ENCODE measurements at places on chromosomes 13 and 19.

DNA sequence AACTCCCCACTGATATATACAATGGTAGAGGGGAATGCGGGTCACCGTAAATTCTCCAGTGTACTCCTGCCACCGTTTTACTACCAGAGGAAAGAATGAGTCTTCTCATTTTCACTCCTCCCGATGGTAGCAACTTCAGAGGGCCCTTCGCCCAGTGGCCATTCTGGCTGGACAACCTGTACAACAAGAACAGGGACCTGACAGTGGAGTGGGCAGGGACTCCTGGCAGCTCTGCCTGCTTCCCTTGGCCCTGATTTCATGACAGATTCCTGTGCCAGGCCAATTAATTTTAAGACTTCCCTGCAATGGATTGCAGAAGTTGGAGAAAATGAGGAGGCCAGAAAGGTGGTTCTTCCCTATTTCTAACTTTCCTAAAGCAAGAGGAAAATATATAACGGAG is 148.9 kb downstream of the GPC6 start:
- DNase-seq: no peak

GRCh38 chr19:17125062-17125727 is 49.6 kb downstream of the MYO9B start:
- DNase-seq: peak; percentile 21

GRCh38 chr13:76693086-76693485 is 193.1 kb downstream of the KCTD12 start:
- DNase-seq: no peak

GRCh38 chr13:85509512-85509911 is 289.7 kb downstream of the SLITRK6 start:
- no peak for DNase-seq

DNA sequence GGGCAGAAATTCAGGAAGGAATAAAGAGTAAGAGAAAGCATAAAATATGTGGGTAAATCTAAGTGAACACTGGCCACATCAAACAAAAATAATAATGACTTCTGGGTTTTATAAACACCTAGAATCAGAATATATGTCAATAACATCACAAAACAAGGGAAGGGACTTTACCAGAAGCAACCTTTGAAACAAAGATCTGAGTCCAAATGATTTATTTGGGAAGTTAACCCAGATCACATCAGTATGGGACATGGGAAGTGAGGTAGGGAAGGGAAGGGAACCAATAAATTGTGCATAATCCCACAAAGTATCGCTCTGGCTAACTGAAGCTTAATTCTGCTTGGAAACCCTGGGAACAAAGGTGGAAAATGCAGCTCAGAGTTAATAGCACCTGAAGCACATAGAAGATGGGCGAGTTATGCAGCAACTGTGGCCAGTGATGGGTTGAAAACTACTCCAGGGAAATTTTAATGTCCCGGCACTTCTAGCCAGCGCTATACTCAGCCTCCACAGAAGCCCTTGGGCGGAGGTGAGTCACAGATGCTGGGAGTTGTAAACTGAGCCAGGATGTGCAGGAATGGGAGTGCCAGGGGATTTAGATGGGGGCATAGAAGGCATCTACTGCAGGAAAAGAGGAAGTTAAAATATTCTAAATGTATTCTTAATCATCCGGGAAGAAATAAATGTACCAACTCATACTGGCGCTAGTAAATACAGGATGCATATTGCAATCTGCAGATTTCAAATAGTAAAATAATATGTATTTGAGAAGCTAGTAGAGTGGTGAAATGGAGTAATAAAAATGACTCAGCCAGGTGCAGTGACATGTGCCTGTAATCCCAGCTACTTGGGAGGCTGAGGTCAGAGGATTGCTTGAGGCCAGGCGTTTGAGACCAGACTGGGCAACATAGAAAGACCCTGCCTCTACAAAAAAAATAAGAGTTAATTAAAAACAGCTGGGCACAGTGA is 34.2 kb upstream of the CEBPG start:
- no peak for DNase-seq

- DNase-seq: no peak
Measured at GRCh38 chr19:15293781-15294491, 38.4 kb downstream of the BRD4 start.

DNA sequence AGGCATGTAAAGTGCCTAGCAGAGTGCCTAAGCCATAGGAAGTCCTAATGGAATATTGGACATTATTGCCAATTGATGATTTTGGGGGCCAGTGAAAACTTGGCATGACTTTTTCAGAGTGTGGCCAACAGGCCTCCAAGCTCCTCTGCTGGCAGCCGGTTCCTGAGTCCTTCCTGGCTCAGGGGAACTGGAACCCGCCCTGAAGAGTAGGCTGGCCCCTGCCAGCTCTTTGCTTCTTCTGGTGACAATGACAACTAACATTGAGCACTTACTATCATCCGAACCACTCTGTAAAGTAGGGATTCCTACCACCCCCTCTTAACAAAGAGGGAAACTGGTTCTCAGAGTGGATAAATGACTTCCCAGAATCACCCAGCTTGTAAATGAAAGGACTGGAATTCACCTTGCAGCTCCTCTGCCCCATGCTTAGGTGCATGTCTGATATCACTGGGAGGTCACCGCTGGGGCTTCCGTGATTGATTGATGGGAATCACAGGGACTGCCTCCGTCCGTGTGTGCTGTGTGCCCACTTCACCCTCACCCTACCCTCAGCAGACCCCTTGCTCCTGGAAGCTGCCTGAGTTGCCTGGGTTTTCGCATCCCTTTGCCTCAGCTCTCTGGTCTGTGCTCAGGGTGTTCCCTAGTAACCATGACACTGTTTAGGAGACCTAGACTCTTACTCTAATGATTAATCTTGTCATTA is 50.6 kb downstream of the TNFRSF19 start:
- DNase-seq: no peak

DNA sequence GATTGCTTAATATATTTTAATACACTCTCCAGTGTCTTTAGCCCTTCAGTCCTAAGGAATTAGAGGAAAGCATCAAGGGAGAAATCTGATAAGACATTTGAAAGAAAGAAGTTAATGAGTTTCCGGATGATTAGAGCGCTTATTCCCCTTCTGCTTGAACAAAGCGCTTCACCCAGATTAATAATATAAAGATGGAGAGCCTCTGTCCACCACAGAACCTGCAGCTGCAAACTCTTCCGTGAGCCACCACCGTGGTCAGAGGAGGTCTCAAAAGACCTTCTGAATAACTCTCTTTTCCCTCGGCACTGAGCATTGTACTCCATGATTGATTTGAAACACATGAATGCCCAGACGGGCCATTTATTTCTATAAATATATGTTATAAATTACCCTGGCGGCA is 14.2 kb upstream of the TUBGCP3 start:
- DNase-seq: no peak

- DNase-seq: no peak
Measured at GRCh38 chr19:18051887-18052286, 34.8 kb downstream of the IL12RB1 start.

DNA sequence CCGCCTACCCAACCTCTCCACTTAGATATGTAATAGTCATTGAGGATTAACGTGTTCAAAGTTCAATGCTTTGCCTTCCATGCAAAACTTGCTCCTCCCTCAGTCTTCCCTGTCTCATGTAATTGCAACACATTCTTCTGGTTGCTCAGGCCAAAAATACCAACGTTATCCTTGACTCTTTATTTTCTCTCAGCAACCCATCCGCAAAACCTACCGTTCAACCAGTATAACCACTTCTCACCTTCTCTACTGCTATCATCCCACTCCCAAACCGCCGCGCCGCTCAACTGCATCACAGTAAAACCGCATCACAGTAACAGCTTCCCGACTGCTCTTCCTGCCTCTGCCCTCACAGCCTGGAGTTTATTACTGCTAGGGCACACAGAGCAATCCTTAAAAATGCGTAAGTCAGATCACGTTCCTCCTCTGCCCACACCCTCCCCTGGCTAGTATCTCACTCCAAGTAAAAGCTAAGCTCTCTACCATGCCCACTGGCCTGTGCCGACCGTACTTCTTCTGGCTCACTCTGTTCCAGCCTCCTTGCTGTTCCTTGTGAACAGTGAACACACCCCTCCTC is 8.2 kb downstream of the MTIF3 start:
- no peak for DNase-seq

GRCh38 chr13:32976912-32977311 is 39.3 kb upstream of the KL start:
- no peak for DNase-seq

- no peak for DNase-seq
Measured at GRCh38 chr13:75418997-75419396, 63.0 kb downstream of the TBC1D4 start.

GRCh38 chr13:94712812-94713560 is 641 bp upstream of the SOX21 start:
- no peak for DNase-seq

- DNase-seq: no peak
Measured at GRCh38 chr13:50509167-50509566, 334.3 kb downstream of the DLEU7 start.

DNA sequence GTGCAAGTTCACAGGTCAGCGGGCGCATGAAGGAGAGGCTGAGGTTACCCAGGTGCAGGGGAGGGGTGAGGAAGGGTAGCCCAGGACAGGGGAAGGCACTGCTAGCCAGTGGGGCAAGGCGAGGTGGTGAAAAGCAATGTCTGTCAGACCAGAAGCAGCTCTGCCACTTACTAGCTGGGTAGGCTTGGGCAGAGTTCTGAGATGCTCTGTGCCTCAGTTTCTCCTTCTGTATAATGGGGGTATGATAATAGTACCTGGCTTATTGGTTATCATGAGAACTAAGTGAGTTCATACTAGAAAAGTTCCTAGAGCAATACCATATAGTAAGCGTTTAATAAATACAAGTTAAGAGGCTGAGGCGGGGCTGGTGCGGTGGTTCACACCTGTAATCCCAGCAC is 14.3 kb upstream of the SCN1B start:
- DNase-seq: no peak

GRCh38 chr13:66212511-66212910 is 1017.6 kb downstream of the PCDH9 start:
- DNase-seq: no peak

- no peak for DNase-seq
Measured at GRCh38 chr19:36997843-36998235, 80.4 kb upstream of the ZNF420 start.

GRCh38 chr13:30466358-30466714 is 600 bp upstream of the HMGB1 start:
- no peak for DNase-seq

- no peak for DNase-seq
Measured at GRCh38 chr19:46124638-46125115, at the start of gene IGFL3. Gene IGFL3 (minus strand): TSS chr19:46124688. CDS start chr19:46124649, 39 bp downstream.

- DNase-seq: no peak
Measured at GRCh38 chr13:26015271-26016125, 36.3 kb downstream of the SHISA2 start.

DNA sequence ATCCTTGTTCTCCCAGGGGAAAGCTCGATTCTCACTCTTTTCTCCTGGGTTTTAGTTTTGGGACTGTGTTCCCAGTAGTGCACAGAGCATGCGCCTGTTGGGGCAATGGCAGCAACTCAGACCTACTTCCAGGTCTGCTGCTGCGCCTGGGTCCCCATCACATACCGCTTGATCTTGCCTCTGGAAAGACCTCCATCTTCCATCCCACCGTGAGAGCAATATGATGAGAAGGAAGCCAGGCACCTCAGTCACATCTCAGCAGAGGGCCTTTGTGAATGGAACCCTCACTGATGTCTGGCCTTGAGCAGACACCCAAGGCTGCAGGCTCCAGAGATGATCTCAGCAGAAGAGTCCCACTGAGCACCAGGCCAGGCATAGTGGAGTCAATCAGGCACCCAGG is 176.8 kb upstream of the ZNF507 start:
- DNase-seq: no peak

GRCh38 chr19:32471095-32471494 is 65.5 kb downstream of the DPY19L3 start:
- no peak for DNase-seq

DNA sequence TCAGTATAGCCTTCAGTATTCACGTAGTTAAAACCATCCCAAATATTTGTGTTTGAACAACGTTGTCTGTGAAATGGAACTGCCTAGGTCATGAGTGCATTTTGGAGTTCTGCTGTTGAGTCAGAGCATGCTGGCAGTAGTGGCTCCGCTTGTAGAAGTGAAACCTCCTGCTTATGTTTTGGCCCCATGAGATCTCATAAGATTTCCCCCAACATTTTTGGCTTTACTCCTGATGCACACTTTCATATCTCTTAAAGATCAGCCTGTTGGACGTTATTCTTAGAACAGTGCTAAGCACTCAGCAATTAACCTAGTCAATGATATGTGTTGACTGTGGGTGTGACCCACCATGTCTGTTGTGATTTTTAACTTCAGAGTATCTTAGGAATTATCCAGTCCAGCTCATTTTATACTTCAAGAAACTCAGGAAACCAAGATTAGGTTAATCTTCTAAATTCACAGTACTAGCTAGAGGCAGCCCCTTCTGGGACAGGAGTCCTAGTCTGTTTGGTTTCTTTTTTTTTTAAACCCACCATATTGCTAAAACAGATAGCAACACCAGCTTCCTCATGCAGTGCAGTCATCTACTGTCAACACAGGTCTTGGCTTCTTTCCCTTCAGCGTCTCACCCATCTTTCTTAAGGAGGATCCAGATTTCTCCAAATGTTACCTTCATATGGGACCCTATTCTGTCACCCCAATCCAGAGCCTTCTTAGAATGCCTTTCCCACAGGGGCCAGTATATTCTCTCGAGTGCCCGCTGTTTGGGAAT is 26.2 kb downstream of the RAP2A start:
- DNase-seq: no peak

DNA sequence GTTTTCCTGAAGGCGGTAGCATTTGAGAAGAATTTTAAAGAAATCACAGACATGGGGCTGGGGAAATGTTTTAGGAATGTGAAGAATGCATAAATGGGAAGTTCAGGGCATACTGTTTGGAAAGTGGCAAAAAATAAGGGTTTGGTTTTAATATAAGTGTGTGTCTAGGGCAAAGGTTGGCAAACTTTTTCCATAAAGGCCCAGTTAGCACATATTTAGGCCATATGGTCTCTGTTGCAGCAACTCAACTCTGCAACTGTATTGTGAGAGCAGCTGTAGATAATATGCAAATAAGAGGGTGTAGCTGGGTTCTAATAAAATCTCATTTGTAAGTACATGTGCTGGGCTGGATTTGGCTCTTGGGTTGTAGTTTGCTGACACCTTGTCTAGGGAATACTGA is 521.9 kb downstream of the DIAPH3 start:
- no peak for DNase-seq
